ENCODE measurements at places on chromosomes 7 and 10. TPM values are rescaled to one million over a fixed set of nuclear protein-coding genes. Genes with fewer than 3 reads are reported as not detected.

Gene NPY4R2
- not detected for total RNA-seq

Gene OPN1SW
- not detected for total RNA-seq

Gene AIMP2
- total RNA-seq = 82.9 TPM

Gene HOXA1
- 0.16 TPM for total RNA-seq

Gene URGCP
- total RNA-seq = 27.6 TPM

DNA sequence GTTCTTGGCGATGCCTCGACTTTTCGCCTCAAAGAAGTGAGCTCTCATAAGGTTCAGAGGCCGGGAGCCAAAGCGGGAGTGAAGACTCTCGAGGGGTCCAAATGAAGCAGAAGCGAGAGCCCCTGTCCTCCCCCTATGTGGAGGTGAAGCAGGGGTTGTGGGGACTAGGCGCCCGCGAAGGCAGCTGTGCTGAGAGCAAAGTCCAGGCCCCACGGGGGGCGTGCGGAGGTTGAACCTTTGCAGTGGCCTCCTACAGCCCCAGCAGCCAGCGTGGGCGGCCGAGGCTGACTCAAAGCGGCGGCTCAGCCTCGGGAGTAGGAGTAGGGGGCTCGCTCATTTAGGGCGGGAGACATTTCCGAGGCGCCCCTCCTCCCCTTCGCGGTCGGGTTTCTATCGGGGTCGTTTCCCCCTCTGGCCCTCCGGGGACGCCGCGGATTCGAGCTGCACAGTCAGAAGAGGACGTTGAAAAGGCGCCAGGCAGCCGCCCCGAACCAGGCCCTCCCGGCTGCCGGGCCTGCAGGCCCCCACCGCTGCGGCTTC is 553 bp upstream of the ADD3 start:
- DNase-seq = no peak

DNA sequence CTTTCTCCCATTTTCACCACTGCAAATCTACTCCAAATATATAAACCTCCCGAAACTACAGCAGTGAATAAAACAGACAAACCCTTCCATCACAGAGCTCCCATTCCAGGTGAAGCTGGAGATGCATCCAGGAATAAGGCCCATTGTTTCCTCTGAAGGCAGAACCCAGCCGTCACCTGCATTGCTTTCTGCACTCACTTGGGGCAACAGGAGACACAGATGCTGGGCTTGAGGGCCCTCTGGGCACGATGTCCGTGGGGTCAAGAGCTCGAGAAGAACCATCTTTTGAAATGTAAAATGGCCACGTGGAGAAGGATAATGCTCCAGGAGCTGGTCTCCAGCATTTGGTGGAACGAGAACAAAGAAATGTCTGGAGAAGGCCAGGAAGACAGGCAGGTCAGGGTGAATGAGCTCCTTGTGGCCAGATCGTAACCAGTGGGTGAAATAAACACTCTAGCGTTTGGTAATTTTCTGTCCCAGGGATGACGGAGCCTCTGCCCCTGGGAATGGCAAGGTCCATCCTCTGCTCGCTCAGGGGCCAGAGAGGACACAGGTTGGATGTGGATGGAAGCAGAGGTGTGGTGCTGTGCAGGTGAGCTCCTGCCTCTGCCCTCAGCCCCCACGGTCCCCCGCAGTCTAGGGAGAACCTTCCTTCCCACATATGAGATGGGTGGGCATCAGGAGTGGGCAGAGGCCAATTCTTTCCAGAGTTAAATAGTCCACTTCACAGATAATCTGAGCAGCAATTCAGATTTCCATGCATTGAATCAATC is 556.1 kb downstream of the DNAJB6 start:
- DNase-seq = no peak

DNA sequence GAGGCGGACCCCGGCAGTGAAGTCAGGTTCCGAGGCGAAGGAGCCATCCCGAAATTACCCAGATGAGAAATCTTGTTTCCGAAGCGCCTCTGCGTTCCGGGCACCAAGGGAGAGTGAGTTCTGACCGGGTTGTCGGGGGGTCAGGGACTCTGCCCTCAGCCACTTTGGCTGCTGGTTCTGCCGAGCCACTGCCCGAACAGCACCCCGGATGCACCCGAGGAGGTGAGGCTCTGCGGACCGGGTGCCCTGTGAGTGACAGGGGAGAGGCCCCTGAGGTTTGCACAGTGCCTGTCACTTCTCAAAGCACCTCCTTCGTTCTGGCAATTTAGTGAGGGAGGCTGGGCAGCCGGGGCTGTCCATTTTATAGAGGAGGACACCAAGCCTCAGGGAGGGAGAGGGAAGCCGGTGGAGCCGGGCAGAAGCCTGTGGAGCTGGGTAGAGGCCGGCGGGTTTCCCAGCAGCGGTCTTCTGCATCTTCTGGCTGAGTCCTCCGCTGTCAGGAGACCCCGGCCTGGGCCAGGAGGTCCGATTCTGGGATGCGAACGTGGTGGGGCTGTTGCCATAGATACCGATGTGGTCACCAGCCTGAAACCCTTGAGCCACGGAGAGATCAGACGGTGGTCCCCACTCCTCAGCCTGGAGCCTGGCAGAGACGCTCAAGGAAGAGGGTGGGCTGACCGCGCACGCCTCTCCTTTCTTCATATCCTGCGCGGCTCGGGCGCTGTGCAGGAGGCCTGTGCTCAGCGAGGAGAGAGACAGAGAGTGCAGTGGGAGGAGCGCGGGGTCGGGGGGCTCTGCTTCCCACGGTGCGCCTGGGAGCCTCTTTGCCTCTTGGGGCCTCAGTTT is 18.9 kb upstream of the SHH start:
- no peak for DNase-seq

DNA sequence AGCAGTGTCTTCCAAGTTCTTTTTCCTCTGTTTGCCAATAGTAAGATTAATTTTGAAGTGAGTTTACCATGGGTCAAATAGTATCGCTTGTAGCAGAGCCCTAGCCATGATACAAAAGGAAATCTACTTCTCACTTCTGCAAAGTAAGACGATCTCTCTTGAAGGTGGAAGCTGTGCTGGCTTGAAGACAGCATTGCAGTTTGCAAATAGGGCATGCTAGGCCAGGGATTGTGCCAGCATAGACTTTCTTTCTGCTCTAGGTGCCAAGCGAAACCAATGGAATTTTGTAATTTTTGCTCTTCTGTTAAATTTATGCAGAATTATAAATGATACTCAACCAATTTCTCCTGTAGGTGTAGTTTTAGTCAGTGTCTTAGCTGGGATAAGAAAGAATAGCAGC is 74.5 kb downstream of the SLC13A1 start:
- no peak for DNase-seq

DNA sequence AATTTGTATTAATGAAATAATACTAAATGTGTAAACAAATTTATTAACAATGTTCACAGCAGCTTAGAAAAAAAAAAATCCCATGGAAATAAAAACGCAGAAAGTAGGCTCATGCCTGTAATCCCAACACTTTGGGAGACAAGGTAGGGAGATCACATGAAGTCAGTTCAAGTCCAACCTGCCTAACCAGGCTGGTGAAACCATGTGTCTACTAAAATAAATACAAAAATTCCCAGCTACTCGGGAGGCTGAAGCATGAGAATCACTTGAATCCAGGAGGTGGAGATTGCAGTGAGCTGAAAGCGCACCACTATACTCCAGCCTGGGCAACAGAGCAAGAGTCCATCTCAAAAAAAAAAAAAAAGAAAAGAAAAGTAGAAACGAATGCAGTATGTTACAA is 36.2 kb downstream of the LARP4B start:
- DNase-seq = no peak

- no peak for DNase-seq
Observed at GRCh38 chr7:6709808-6710207, 3.1 kb upstream of the ZNF12 start.
